Heart left ventricle (tissue), 16 donors: ENCODE measurements at places on chromosomes 7 and 10.

- DNase-seq: no peak
Measured at GRCh38 chr7:48617993-48618392, 306.4 kb upstream of the CDC14C start.

- DNase-seq: no peak
Measured at GRCh38 chr10:29881811-29882210, 177.6 kb downstream of the JCAD start.

- no peak for DNase-seq
Measured at GRCh38 chr7:151941009-151941408, 15.2 kb upstream of the GALNTL5 start.

DNA sequence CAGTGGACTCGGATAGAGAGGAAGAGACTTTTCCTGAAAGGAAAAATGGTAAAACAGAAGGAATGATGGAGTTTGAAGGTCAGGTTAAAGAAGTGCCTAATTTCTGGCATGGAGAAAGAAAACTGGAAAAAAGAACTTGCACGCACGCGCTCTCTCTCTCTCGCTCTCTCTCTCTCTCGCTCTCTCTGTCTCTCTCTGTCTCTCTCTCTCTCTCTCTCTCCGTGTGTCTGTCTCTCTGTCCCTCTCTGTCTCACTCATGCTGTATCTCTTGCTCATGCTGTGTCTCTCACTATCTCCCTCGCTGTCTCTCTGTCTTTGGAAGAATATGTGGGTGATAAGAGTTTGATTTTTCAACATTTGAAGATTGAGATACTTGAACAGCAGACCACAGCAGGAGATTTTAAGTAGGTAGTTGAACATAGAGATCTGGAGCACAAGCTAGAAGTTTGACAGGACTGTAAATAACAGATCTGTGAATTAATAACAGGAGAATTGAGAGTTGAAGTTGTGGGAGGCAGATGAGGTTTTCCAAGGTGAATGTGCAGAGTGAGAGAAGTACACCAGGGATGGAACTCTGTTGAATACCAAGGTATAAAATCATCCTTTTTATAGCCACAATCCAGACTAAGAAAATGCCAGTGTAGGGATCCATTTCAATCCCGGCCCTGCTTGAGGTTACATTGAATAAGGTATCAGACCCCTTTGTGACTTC lies 33.1 kb downstream of the ADD3 start:
- no peak for DNase-seq

- no peak for DNase-seq
Measured at GRCh38 chr10:123284022-123284421, 129.8 kb downstream of the BUB3 start.

DNA sequence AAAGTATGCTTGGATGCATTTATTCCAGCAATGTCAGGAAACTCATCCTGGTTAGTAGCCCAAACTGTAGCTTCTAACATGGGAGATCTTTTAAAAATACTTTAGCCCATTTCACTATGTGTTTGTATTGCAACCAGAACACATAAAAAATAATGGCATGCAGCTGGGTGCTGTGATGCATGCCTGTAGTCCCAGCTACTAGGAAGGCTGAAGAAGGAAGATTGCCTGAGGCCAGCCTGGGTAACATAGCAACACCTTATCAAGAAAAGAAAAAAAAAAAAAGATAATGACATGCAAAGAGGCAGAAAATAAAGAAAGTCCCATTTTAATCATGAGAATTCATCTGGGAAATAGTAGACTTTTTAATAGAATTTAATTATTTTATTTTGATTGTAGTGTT lies 517.0 kb upstream of the TEX47 start:
- DNase-seq: no peak

GRCh38 chr7:71348821-71349681 lies 217.1 kb downstream of the GALNT17 start:
- DNase-seq: no peak

- DNase-seq: no peak
Measured at GRCh38 chr7:142418326-142418725, 160.5 kb upstream of the PRSS58 start.
